Cortex of kidney (tissue), 1 donor: ENCODE measurements at places on chromosomes 6 and 20.

- DNase-seq = no peak
Observed at GRCh38 chr20:39206899-39207564, 244.9 kb downstream of the DHX35 start.

- DNase-seq = no peak
Observed at GRCh38 chr6:126661646-126662045, 321.7 kb downstream of the CENPW start.

- DNase-seq = no peak
Observed at GRCh38 chr6:136526196-136526930, 23.9 kb downstream of the MAP7 start.

GRCh38 chr20:48695738-48696137, 132.1 kb downstream of the PREX1 start:
- DNase-seq = no peak

DNA sequence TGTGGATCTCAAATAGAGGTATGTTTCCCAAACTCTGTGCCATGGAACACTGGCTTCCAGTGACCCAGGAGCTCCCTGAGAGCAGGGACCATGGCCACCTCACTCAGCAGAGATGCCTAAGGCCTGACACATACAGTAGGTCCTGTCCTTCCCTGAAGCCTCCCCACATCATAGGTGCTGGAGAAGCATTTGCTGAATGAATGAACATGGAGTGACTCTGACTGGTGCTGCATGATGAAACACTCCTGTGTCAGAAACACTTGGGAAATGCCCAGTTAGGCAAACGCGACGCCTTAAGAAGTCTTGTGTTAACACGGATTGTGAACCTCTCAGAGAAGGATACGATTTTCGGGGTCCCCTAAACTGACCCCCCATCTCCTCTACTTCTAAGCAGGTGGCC, 14.3 kb downstream of the SLA2 start:
- no peak for DNase-seq
